Foreskin keratinocyte (primary cell): ENCODE measurements at places on chromosomes 6 and 20. TPM values are rescaled to one million over a fixed set of nuclear protein-coding genes. Genes with fewer than 3 reads are reported as not detected.

DNA sequence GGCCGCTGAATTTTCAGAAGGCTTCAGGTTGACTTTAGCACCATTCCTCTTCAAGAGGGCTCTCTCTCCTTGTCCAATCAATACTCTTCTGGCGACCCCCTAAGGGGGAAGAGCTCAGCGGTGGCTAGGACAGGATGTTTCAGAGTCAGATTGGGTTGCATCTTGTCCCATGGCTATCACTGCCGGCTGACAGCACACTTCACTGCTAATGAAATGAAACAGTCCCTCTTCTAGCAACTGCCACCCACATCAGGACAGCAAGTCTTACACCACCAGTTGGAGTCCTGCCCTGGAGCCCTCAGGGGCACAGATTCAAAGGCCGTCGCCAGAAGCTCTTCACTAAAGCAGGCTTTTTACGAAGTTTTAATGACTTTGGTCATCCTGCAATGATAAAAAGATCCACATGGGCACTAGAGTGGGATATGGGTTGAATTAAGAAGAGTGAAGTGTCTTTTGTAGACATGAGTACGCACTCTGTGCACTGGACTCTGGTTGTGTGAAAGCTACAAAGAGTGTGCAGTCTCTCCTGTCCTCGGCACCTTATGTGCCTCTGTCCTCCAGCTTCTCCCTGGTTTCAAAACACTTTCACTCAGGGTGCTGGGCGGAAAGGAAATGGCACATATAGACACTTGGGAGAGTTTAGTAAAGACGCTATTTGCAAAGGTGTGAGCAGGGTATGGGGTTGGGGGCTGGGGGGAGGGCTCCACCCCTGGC lies 66.1 kb upstream of the SLC22A16 start:
- no peak for DNase-seq

DNA sequence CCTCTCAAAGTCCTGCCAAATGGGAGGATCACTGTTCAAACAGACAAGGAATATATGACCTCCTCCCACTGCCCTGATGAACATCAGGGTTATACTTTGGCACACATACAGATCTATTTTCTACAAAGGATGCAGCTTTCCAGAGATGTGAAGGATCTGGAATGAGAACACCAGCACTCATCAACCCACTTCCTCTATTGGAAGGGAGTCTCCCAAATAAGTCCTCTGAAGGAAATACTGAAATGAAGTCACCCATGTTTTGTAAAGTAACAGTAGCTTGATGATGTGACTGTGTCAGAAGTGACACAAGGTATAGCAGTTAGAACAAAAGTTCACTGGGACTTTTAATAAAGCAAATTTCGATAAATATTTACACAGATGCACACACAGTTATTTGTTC lies 104.9 kb downstream of the OGFRL1 start:
- no peak for DNase-seq

- DNase-seq, result no peak
Observed at GRCh38 chr6:156825475-156825874, 48.3 kb downstream of the ARID1B start.

- no peak for DNase-seq
Observed at GRCh38 chr20:19937651-19938420, 79.3 kb upstream of the NAA20 start.

CST2 gene
- polyA plus RNA-seq, result not detected in 2 replicates
